ENCODE measurements at places on chromosomes 5 and 9.

DNA sequence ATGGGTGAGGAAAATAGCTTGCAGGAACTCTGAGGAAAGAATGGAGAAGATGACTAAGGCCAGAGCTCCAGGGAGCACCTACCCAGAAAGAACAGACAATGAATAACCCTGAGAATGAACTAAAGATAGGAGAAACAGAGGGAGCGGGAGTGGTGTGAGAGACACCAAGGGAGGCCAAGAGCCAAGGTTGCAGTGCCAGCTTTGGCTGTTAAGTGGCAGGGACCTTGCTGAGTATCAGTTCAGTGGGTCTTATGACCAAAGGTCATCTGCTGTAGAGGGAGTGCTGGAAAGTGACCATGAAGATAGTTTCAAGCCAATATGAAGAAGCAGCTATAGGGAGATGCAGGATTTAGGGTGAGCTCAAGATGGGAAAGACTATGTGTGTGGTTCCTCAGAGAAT is 16.7 kb downstream of the P4HA2 start:
- DNase-seq, result no peak

DNA sequence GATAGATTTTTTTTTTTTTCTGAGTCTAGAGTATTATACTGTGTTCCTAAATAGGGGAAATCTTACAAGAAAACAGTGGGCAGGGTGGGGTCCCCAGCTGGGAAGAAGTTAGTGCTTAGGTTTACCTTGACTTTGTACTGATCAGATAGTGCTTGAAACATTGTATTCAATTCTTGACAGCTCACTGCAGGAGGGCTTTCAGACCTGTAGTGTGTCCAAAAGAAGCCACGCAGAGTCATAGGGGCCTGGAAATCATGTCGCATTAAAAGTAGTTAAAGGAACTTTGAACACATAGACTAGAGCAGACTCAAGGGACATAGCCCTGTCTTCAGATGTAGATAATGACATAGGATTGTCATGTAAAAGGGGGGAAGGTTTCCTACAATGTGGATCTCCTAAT is 215.4 kb upstream of the NR4A3 start:
- DNase-seq, result no peak

DNA sequence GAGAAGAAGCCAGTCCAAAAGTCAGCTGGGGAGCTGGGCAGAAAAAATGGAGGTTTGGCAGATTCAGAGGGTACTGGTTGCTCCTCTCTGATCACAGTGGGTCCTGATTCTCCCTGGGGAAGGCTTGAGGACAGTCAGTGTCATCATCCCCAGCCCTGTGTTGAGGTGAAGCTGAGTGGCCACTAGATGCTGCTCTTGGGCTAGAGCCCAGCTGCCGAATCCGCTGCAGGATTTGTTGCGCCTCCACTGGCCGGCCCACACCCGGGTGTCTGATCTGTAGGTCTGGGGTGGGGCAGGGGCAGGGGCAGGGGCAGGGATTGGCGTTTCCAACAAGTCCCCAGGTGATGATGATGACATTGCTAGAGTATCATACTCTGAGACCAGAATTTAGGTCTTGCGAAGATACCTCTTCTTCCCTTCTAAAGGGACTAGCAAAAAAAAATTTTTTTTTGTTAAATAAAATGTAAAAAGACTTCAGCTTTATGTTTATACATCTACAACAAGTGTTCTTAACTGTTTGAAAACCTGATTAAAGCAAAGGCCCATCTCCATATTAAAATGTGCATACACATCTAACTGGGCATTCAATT is 106.8 kb downstream of the PDE6A start:
- DNase-seq, result no peak

- DNase-seq, result no peak
Observed at GRCh38 chr5:30871196-30871595, 322.3 kb upstream of the CDH6 start.

GRCh38 chr9:89436326-89436725 is 61.6 kb downstream of the SEMA4D start:
- no peak for DNase-seq

DNA sequence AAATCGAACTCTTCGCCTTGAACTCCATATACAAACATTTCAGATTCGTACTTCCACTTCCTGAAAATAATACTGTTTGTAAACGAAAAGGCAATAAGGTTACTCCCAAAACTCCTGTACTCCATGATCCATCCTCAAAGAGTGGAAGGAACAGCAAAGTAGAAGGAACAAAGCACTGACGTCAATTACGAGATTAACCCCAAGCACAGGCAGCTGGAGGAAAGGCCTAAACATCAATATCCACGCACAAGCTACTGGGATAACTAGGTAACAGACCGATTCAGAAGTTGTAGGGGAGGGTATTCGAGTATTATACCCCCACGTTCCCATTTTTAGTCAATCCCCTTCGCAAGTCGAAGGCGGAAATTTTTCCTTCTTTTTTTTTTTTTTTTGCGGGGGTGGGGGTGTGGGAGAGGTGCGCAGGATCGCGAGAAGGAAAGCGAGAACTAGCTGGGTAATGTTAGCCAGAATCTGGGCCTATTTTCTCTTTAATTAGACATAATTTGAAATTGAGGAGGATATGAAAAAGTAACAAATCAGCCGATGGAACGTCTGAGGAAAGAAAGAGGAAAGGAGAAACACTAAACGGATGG is 909 bp downstream of the AFF4 start:
- no peak for DNase-seq

GRCh38 chr5:88743231-88743834 is 139.7 kb downstream of the MEF2C start:
- no peak for DNase-seq

- no peak for DNase-seq
Observed at GRCh38 chr5:116731432-116731831, 156.8 kb upstream of the SEMA6A start.

- DNase-seq, result no peak
Observed at GRCh38 chr9:110320651-110321445, 16.8 kb downstream of the TXNDC8 start.

DNA sequence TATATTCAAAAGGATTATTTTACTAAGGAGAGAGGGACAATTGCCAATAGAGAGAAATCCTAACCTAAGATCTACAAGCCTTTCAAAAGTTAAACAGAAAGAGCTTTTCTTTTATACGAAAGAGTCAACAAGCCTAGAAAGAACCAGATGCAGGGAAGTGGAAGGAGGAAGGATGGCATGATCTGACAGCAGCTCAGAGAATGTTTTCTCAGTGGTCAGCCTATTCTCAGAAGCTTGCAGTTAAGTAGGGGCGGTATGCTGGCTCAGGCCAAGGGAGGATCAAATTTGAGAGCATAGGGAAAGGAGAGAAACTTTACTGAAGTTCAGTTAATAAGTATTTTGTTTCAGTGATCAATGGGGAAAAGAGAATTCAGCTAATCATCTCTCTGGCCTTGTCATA is 88.0 kb upstream of the FTMT start:
- DNase-seq, result no peak

- DNase-seq, result no peak
Observed at GRCh38 chr5:29240379-29240778, 1953.1 kb upstream of the CDH6 start.

DNA sequence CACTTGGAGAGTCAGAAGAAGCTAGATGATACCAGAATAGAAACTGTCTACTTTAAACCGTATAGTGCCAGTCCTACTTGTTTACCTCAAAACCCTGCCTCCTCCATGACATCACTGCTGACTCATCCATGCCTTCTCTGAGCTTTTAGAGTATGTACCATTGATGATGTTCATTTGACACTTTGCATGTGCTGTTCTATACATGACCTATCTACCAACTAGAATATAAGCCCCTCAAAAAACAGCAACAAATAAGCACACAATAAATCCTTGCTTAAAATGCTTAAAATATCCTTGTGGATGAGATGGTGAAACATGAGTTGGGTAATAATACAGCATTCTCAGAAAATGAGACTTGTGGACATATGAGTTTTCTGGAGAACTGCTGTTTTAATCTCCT is 2.6 kb downstream of the CTNNAL1 start:
- DNase-seq, result peak; percentile 25

- DNase-seq, result no peak
Observed at GRCh38 chr5:104611135-104611767, 1048.7 kb upstream of the NUDT12 start.
